ENCODE measurements at places on chromosomes 7 and 10.

DNA sequence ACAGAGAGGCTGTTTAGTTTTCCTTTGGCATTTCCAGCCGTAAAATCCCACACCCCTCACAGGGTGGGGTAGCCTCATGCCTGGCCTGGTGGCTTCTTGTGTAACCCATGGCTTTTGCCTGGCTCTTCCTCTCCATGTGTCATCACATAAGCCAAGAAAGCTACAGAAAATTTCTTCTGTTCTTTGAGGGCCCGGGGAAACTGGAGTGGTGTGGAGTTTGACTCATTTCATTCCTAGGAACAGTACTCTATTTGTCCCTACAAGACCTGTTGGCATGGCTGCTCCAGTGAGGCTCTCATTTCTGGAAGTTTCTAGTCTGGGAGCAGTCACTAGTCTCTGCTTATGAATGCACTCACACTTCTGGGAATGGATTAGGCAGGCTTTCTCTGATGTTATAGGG lies 523.9 kb downstream of the SUGCT start:
- no peak for DNase-seq

- no peak for DNase-seq
Observed at GRCh38 chr10:77692782-77693181, 55.2 kb upstream of the KCNMA1 start.

GRCh38 chr7:108263425-108263824 lies 133.3 kb upstream of the LAMB4 start:
- DNase-seq = peak; percentile 76

DNA sequence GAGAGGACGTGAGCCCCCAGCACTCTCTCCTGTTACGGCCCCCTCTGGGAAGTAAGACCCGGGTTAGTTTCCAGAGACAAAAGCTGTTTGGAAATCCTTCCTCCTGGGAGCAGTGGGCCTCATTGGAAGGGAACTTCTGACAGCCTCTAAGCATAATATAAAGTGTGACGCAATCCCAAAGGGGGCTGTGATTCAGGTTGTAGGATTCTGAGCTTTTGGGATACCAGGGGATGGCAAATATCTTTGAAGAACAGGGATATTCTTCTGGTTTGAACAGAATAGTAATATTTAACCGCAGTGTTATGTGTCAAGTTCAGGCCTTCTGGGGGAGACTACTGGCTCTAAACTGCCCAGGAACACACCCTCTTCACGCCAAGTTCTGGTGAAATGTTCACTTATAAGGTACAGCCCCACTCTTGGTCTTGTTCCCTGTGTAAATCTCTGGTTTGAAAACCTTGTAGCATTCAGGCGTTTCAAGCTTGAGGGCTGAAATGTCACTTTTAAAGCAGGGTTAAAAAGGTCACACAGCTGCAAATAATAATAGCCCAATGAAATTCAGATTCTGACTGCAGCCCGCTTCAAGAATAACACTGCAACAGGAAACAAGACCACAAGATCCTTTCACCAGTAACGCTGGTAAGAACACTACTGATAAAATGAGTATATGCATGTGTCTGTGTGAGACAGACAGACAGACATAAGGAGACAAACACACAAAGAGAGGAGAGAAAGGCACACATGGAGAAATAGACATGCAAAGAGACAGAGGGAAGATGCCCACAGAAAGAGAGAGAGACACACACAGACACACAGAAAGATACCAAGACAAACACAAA lies 69.0 kb downstream of the CREB5 start:
- no peak for DNase-seq

DNA sequence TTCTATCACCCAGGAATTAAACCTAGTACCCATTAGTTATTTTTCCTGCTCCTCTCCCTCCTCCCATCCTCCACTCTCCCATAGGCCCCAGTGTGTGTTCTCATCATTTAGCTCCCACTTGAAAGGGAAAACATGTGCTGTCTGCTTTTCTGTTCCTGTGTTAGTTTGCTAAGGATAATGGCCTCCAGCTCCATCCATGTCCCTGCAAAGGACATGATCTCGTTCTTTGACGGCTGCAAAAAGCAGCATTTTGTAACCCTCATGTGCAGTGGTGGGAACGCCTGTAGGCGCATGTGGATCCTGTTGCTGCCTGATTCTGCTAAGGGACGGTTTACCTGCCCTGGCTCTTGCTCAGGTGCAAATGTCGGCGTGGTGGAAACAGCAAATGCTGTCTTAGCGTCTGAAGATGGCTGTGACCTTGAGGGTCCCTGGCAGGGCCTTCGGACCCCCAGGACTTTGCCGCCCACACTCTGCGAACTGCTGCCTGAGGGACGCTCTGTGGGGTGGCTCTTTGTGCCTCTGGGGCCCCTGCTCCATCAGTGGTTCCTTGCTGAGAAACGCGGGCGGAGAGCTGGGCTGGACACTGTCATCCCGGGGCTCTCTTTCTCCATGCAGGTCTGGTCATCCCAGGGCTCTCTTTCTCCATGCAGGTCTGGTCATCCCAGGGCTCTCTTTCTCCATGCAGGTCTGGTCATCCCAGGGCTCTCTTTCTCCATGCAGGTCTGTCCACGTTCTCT lies 5.6 kb upstream of the MTG1 start:
- DNase-seq = no peak
